ENCODE measurements at places on chromosomes 16 and 17.

- no peak for DNase-seq
Observed at GRCh38 chr16:3830625-3831254, 49.8 kb downstream of the CREBBP start.

- no peak for DNase-seq
Observed at GRCh38 chr17:71966459-71967313, 154.1 kb upstream of the SOX9 start.

DNA sequence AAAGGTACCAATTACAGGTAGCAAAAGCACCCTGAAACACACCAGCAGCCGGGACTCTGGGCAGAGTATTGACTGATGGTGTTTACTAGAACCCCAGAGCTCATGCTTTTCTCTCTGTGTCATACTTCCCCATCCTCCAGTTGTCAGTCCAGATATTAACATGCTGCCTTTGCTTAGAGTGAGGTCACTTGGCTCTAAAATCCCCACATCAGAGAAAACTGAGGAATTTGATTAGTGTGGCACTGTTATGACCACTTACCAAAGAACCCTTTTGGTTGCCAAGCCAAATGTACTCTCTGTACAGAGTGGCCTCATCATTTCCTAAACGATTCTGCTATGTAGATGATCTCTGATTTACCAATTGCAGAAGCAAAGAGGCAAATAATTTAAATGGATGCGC, 80.4 kb downstream of the ABCC12 start:
- no peak for DNase-seq

DNA sequence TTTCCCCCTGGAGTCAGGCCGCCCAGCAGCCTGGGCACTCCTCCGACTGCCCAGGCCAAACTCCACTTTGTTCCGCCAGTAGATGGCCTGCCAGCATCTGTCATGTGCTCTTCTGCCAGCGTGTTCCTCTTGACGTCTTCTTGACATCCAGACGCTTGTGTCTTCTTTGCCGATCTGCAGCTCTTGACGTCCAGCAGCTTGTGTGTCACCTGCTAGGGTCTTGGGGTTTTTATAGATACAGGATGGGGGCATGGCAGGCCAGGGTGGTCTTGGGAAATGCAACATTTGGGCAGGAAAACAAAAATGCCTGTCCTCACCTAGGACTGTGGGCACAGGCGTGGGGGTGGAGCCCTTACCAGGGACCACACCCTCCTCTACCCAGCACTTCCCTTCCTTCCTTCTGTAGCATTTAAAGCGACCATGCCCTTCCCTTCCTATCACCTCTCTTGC, 88.7 kb downstream of the BMERB1 start:
- no peak for DNase-seq

DNA sequence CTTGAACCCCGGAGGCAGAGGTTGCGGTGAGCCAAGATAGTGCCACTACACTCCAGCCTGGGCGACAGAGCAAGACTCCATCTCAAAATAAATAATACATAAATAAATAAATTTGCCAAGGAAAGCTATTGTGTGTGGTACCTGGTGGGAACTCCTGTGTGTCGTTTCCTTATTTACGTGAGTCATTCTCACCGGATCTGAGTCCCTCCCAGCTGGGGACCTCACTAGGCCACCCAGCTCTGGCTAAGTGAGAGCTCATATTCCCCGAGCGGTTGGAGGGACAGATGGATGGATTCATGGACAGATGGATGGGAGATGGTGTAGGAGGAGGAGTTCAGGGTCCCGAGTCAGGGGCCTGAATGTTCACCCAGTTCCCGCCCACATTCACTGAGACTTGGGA, 22.9 kb upstream of the C1QL1 start:
- DNase-seq, result no peak

DNA sequence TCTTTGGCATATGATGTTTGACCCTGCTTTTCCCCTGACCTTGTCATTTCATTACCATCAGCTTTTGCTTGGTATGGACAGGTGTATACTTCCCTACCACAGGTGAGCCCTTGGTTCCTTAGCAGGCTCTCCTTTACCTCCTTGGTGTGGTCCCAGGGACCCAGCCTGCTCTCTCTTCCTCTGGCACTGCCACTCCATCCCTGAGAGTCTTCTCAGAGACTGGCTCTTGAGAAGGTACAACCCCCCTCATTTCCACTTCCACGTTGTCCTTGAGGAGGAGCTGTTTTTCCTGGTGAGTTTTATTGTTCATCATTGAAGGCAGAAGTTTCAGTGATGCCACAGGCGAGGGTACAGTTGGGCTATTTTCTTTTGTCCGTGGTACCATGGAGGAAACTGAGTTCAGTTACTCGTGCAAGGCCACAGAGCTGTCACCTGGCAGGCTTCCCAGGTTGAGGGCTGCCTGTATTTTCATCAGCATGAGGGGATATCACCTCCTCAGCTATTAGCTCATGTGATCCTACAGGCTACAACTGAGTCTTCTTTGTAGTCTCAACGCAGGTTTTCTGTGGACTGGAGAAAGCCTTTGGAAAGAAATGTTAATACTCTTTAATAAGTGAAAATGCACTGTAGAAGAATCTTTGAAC, 52.3 kb downstream of the MSI2 start:
- no peak for DNase-seq

DNA sequence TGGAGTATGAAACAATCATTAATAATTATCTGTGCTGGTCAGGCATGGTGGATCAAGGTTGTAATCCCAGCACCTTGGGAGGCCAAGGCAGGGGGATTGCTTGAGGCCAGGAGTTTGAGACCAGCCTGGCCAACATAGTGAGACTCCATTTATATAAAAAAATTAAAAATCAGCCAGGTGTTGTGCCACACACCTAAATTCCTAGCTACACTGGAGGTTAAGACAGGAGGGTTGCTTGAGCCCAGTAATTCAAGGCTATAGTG, 28.9 kb upstream of the PRKCA start:
- DNase-seq, result no peak

DNA sequence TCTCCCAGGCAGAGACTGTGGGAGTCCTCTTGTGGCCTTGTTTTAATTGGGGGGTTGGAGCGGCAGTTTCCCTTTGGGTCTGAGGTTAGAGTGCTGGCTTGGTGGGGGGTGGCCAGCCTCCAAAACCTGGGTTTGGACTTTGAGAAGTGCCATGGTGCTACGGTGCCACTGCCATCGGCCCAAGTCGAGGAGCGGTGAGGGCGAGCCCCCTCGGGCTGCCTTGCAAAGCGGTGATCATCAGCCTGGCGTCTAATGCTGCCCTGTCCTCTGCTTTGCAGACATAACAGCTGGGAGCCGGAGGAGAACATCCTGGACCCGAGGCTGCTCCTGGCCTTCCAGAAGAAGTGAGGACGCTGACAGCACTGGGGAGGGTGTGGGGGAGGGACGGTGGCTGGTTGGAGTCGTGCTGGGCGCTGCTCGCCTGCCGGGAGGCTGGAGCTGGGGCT, 1.2 kb downstream of the CBX2 start:
- no peak for DNase-seq

DNA sequence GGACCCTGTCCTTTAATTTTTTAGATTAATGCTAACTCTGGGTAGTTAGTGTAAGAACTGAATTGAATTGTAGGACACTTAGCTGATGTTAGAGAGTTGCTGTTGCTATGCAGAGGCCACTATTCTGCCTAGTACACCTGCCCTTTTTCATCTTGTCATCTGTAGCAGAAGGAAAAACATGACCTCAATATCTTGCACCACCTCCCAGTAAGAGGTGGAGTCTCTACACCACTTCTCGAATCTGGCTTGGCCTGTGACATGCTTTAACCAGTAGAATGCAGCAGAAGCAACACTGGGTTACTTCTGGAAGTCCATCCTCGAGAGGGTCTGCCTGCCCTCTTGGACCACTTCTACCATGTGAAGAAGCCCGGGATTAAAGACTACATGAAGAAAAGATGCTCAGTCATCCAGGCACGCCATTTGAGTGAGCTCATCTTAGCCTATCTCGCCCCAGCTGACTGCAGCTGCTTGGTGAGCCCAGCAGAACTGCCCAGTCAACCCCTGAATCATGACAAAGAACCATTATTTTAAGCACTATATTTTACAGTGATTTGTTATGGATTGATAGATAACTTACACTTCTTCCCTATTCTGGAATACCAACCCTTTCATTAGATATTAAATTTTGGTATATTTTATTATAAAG, 153.5 kb downstream of the MYO1D start:
- DNase-seq, result no peak

DNA sequence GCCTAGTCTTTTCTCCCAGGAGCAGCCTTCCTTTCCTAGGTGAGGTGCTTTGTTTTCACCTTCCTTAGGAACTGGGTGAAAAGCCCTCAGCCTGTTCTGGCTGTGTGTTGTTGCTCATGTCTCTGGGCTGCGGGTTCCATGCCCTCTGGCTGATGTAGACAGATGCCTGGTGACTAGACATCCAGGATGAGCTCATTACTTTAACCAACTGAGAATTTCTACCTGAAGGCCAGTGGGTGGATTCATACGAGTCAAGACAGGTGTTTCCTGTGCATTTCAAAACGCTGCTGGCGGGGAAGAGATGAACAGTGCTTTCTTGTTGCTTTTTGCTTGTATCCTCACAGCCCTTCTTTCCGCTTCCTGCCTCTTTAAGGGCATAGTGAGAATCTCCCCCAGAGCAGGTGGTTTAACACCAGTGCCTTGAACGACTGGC, 22.3 kb downstream of the SAP30BP start:
- DNase-seq, result no peak

DNA sequence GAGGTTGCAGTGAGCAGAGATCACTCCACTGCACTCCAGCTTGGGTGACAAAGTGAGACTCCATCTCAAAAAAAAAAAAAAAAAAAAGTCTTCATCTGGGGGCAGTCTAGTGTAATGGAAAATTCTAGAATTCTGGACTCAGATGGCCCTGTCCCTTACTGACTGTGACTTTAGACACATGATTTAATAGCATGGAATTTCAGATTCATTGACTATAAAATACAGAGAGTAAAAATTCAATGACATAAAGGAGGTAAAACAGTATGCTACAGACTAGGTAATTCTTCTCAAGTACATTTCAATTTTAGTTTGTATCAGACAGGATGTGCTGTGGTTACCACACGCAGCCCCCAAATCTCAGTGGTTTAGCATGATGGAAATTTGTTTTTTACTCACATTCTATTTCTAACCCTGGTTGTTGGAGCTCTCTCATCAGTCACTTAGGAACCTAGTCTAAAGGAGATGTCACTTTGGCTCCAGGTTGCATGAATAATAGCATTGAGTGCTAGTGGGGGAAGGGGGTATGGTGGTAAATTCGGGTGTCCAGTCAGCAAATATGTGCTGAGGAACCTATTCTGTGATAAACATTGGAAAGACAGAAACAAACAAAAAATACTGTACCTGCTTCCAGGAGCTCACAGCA, 444.0 kb downstream of the XYLT1 start:
- no peak for DNase-seq

DNA sequence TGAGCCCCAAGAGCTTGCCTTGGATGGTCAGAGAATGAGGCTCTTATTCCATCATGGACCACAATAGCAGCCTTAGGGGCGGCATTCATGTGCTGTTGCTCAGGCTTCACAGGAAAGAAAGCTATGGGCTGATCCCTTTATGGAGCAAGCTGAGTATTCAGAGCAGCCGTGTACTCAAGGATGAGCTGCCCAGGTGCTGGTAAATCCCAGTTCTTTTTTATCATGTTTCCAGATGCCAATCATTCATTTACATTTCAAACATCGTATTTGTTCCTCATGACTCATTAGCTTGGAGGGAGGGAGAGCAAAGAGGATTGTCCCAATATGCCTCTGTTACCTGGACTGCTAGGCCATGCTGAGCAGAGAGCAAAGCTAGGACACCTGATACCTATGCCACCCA, 475.7 kb downstream of the SHISA9 start:
- DNase-seq, result no peak

DNA sequence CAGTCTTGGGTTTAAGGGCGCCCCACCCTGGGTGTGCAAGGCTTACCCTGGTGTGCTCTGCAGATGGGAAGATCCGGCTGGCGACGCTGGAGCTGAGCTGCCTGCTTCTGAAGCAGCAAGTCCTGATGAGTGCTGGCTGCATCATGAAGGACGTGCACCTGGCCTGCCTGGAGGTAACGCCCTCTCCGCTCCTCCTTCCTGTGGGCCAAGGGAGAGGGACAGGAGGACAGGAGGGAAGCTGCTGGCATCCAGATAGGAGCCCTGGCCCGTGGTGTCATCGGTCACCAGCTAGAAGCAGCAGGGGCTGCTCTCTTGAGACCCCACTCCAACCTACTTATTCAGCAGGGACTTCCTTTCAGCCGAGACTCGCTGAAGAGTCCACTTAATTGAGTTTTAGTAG, 97.8 kb downstream of the CLEC16A start:
- no peak for DNase-seq

DNA sequence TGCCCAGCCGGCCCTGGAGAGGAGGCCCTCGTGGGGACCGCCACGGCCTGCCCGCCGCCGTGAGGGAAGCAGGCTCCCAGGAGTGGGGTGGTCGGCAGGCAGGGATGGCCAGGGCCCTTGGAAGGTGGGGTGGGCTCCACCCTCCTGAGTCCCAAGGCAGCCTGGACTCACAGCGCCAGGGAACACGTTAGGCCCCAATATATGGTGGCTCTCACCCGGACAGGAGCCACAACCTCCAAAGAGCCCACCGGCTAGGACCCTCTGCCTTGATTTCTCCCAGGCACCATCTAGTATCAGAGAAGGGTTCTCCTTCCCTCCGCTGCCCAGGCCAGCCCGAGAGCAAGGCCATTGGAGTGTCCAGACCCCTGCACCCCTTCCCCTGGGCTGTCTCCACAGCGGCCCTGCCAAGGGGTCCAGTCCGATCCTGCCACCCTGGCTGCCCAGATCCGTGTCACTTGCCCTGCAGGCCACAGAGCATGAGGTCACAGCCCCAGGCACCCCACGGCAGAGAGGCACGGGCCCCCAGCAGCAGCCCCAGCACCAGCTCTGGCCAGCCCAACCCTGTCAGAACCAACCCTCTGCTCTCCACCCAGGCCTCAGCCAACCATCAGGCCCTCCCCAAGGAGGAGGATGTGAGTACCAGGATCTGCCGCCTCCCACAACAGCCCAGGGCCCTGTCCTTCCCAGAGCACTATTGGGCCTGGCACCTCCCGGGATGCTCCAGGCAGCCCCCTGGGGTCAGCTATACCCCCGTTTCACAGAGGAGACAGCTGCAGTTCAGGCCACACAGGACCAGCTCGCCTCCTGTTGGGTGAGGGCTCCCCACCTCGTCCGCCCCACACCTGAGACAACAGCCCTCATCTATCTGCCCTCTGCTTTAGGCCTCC, 1.1 kb upstream of the AXIN1 start:
- no peak for DNase-seq

DNA sequence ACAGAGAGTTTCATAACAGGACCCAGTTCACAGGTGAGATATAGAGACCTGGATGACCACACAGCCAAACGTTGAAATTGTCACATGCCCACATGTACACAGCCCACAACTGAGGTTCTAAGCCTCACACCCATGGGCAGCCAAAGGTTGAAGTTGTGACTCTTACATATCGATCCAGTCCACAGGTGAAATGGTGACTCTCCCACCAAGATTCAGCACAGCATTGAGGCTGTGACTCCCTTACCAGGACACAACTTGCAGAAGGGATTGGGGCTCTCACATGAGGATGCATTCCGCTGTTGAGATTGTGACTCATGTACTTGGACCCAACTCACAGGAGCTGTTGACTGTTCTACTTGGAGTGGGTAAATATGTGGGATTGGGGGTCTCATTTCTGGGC, 1836.4 kb downstream of the TP53TG3F start:
- DNase-seq, result no peak
